Suppressor macrophage treated with lipopolysaccharide for 4 hours (primary cell): ENCODE measurements at places on chromosomes 12 and 14.

GRCh38 chr14:104786726-104787675 is 8.5 kb downstream of the AKT1 start:
- no peak for DNase-seq

DNA sequence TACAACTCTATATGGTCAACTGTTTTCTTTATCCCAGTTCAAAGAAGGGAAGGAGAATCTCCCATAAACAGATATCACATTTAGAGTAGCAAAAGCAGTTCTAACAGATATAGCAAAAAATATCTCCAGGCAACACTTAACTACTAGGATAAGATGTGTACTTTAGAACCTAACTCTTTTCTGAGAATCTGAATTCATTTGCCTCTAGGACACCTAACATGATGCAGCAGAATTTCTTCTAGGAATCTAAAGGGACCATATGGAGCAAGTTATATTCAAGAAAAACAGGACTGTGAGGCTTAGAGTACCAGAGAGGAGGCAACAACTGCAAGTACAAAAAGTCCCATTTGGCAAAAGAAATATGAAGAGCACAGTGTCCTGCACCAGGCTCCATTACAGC is 24.4 kb upstream of the CAPRIN2 start:
- DNase-seq = no peak

- DNase-seq = peak; percentile 72
Measured at GRCh38 chr14:61343471-61343870, 22.1 kb downstream of the PRKCH start.

GRCh38 chr14:70315942-70316341 is 43.5 kb downstream of the COX16 start:
- DNase-seq = no peak

DNA sequence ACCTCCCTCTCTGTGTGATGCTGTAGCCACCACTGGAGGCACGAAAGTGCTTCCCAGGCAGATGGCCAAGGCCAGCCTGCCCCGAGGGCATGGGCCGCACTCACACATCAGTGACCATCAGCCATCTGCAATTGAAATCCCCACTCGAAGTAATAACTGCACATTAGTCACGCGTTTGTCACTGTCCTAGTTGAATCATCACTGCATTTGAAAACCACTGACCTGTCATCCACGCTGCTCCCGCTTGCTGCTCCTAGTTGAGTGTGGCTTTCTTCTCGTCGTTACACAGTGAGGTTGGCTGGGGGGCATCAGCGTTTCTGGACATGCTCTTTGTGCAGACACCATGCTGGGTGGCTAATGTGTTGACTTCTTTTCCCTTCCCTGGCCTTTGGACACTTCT is 176.1 kb downstream of the ADGRD1 start:
- DNase-seq = peak; percentile 20
